ENCODE measurements at places on chromosomes 2 and 18. TPM values are rescaled to one million over a fixed set of nuclear protein-coding genes. Genes with fewer than 3 reads are reported as not detected.

NHEJ1 gene
- 20.0 TPM for total RNA-seq

GNAL gene
- 0.15 TPM for total RNA-seq

VIL1 gene
- not detected for total RNA-seq

MRPL44 gene
- 40.1 TPM for total RNA-seq

DSG1 gene
- not detected for total RNA-seq

CD28 gene
- 70.0 TPM for total RNA-seq

RAB17 gene
- total RNA-seq: not detected

NT5DC4 gene
- total RNA-seq: not detected

Data from activated CD8-positive, alpha-beta memory T cell treated with anti-CD3 and anti-CD28 coated beads for 36 hours (primary cell).